Anterior cingulate cortex (tissue), 58 donors: ENCODE measurements at places on chromosomes 5 and 9.
A peak's percentile ranks its signal among the peaks of the same experiment; 100 is the strongest.

DNA sequence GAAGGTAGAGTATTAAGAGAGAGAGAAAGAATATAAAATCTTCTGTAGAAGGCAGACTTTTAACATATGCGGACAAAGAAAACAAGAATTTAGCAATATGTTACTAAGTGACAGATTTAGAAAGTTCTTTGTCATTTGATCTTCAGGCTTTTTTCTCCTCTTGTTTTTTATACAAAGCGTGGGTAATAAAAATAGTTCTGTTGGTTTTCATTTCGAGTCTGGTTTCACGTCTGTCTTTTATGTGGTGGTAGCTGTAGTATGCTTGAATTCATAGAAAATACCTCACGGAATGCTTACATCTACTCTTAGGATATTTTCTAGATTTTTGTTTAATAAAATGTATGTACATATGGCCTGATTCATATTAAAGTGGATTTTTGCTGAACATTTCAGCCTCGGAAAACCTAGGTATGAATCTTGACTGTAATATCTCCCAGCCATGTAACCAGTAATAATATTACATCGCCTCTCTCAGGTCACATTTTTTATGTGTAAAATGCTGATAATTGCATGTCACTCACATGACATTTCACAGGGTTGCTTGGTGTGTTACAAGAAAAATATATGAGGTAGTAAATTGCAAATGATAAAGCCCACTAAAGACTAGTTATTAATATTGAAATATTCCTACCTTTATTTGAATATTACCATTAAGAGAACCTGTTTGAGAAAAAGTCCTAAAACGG, 72.5 kb upstream of the TAF11L2 start:
- DNase-seq = no peak

DNA sequence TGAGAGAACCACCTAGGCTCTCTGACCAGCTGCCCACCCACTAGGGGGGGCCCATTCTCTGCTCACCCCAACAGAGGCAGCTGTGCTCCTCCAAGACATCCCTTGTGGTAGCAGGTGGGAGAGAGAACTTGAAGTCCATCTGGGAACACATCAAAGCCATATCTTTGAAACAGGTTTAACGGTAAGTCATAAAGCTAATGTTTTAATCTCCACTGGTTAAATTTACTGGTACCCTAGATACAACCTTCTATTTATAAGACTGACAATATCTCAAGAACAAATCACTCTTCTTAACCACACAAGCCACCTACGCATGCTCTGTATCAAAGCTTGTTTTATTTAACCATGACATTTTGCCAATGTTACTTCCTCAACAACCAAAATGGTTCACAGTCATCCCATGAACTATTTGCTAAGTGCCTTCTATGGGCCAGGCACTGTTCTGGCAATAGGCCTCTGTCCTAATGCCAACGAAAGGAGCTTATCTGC, 20.4 kb downstream of the AUH start:
- DNase-seq = no peak

- no peak for DNase-seq
Measured at GRCh38 chr5:135398160-135398854, 724 bp downstream of the MACROH2A1 start.

DNA sequence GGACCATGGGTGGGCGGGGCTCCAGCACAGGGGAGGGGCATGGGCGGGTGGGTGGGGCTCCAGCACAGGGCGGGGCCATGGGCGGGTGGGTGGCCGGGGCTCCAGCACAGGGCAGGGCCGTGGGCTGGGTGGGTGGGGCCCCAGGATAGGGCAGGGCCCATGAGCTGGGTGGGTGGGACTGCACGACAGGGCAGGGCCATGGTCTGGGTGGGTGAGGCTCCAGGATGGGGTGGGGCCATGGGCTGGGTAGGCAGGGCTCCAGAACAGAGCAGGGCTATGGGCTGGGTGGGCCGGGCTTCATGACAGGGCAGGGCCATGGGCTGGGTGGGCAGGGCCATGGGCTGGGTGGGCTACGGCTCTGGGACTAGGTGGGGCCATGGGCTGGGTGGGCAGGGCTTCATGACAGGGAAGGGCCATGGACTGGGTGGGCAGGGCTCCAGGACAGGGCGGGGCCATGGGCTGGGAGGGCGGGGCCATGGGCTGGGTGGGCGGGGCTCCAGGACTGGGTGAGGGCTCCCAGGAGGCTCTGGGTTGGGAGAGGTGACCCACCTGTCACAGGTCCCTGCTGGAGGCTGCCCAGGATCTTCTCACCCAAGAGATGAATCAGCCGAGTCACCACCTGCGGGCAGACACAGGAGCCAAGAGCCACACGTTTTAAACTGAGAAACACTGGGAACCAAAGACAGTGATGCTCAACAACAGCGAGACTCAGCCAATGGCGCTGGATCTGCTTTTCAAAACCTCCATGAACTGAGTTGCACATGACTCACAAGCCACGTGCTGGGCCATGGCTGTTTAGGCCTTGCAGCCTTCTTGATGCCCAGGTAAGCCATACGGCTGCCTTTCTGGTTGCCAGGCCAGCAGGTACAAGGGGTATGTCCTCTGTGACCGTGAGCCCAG, 33.6 kb upstream of the NSMF start:
- DNase-seq = peak; percentile 38

- DNase-seq = no peak
Measured at GRCh38 chr5:142941245-142941644, 171.1 kb downstream of the ARHGAP26 start.
